ENCODE measurements at places on chromosomes 7 and 10. TPM values are rescaled to one million over a fixed set of nuclear protein-coding genes. Genes with fewer than 3 reads are reported as not detected.

Gene ACTL6B
- polyA plus RNA-seq: not detected

Gene IQUB
- polyA plus RNA-seq: 0.19 TPM

DNA sequence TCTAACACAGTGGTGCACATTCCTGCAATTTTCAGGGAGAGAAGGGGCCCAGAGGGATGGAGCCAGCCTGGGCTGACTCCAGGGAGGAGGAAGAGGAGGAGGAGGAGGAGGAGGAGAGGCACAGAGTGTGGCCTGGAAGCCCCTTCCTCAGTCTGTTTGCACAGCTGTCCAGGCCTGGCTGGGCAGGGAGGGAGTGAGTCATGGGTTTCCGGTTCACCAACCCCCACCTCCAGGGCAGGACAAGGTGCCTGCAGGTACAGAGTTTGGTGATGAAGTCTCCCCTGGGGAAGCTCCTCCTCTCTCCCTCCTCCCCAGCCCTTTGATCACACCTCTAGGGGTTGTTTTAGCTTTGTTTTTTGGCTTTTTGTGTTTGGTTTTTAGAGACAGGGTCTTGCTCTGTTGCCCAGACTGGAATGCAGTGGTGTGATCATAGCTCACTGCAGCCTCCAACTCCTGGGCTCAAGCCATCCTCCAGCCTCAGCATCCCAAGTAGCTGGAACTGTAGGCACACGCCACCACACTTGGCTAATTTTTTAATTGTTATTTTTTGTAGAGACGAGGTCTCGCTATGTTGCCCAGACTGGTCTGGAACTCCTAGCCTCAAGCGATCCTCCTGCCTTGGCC is 77.5 kb upstream of the CUX1 start:
- no peak overlapping the region for H3K4me3 ChIP-seq
- DNase-seq: no peak
- H3K27me3 ChIP-seq: peaks cover 2% of the 10 kb centered on the region

DNA sequence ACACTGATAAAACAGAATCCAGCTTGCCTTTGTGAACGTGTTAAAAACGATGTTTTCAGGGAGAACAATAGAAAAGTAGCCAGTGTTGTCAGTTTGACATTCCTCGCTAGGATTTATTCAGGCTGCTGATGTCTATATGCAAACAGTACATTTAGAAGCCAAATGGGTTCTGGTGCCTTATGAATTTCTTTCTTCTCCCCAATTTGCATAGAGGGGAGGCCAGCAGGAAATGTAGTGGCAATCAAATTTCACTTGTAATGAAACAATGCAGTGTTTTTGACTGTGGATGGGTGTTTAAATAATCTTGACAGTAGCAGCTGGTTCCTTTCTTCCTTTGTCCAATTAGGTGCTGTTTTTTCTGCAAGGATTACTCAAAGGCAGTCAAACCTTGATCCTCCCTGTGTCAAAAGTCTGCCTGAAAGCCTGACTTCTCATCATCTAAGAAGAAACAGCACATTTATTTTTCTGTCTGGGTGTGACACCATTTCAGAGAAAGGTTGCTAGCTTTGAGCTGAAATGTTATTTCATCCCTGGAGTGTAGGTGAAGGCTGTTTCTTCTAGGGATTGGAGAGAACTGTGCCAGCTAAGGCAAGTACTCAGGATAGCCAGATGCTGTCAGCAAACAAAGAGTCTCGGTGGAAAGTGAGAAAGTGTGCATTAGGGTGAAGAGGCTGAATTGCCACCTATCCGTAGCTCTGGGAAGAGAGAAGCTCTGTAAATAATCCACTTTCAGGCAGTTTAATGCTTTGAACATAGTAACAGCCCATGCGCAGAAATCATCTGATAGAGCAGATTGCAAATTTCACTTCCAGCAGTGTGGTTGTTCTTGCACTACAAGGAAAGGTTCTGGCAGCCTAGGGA is 36.6 kb upstream of the ZNRF2 start:
- no peaks in the 10 kb centered on the region for H3K36me3 ChIP-seq
- H3K27me3 ChIP-seq: no peaks in the 10 kb centered on the region
- H3K4me3 ChIP-seq: no peak overlapping the region
- H3K27ac ChIP-seq: no peak overlapping the region
- no peak for DNase-seq

DNA sequence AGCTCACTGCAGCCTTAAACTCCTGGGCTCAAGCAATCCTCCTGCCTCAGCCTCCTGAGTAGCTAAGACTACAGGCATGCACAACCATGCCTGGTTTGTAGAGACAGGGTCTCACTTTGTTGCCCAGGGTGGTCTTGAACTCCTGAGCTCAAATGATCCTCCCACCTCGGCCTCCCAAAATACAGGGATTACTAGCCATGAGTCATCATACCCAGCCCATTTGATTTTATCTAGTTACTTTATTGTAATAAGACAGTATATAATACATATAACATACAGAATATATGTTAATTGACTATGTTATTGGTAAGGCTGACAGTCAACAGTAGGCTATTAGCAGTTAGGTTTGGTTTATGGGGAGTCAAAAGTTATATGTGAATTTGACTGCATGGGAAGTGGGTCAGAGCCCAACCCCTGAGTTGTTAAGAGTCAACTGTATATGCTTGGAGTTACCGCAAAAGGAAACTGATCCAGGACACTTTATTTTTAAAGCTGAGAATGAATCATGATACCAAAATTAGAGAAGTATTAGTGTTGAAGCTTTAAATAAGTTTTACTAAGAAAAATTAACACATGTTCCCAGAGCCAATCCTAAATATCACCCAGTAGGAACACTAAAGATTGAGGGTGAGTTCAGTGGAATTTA is 20.7 kb upstream of the KMT2E start:
- H3K36me3 ChIP-seq: peaks cover 17% of the 10 kb centered on the region
- H3K27ac ChIP-seq: no peak overlapping the region
- peaks cover 59% of the 10 kb centered on the region for H3K4me1 ChIP-seq
- H3K4me3 ChIP-seq: no peak overlapping the region
- DNase-seq: no peak

- no peaks in the 10 kb centered on the region for H3K4me1 ChIP-seq
- DNase-seq: no peak
- no peak overlapping the region for H3K4me3 ChIP-seq
- no peaks in the 10 kb centered on the region for H3K27me3 ChIP-seq
- no peak overlapping the region for H3K27ac ChIP-seq
These were observed 331.4 kb downstream of the PTPRN2 start for GRCh38 chr7:158256091-158256816.

DNA sequence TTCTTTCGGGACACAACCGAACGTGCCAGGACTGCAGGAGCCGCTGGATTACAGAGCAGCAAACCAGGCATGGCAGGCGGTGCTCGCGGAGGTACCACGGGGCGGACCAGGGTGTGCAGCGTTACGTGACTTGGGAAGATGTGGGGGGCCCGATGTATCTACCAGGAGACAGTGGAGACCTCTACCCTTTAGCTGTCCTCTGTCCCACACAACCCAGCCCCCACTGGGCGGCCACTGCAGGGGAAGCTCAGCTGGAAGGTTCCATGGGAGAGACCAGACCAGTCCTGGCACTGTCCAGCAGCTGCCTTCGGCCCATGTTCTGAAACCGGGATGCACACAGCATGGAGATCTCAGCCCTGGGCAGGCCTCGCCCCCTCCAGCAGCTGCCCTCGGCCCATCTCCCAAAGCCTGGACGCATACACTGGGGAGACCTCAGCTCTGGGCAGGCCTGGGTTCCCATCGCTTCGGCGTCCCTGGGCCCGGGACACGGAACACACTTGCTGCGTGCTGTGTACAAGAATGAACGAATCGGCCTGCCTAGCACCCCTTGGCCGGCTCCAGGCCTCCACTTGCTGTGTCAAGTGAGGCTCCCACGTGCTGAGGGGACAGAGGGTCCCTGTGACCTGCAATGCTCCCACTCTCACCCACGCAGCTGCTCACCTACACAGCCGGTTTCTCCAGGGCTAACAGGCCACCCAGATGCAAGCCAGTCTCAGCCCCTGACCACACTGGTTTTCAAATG is 177.4 kb downstream of the ELFN1 start:
- no peak for DNase-seq
- no peaks in the 10 kb centered on the region for H3K36me3 ChIP-seq
- no peak overlapping the region for H3K27ac ChIP-seq
- no peaks in the 10 kb centered on the region for H3K4me1 ChIP-seq
- H3K4me3 ChIP-seq: no peak overlapping the region
- no peaks in the 10 kb centered on the region for H3K27me3 ChIP-seq

GRCh38 chr7:80207501-80207900 is 72.9 kb downstream of the GNAI1 start:
- no peaks in the 10 kb centered on the region for H3K4me1 ChIP-seq
- H3K36me3 ChIP-seq: peaks cover 10% of the 10 kb centered on the region
- no peak for DNase-seq
- H3K27me3 ChIP-seq: no peaks in the 10 kb centered on the region
- no peak overlapping the region for H3K4me3 ChIP-seq

GRCh38 chr7:151505836-151506468 is 13.7 kb downstream of the RHEB start:
- no peak for DNase-seq
- H3K27ac ChIP-seq: no peak overlapping the region
- H3K4me1 ChIP-seq: peaks cover 70% of the 10 kb centered on the region
- H3K36me3 ChIP-seq: no peaks in the 10 kb centered on the region

All from heart left ventricle (tissue), 16 donors.